Stimulated activated CD4-positive, alpha-beta T cell treated with anti-CD3 and anti-CD28 coated beads, Interleukin-2, amount 100 ng/mL, for 48 hours (primary cell): ENCODE measurements at places on chromosomes 7 and 10.

- no peak for DNase-seq
Observed at GRCh38 chr7:46968003-46968402, 613.9 kb downstream of the TNS3 start.

GRCh38 chr10:69577268-69578232 is 4.3 kb upstream of the NEUROG3 start:
- DNase-seq = no peak

GRCh38 chr10:56012101-56012500 is 349.0 kb downstream of the ZWINT start:
- DNase-seq = no peak

DNA sequence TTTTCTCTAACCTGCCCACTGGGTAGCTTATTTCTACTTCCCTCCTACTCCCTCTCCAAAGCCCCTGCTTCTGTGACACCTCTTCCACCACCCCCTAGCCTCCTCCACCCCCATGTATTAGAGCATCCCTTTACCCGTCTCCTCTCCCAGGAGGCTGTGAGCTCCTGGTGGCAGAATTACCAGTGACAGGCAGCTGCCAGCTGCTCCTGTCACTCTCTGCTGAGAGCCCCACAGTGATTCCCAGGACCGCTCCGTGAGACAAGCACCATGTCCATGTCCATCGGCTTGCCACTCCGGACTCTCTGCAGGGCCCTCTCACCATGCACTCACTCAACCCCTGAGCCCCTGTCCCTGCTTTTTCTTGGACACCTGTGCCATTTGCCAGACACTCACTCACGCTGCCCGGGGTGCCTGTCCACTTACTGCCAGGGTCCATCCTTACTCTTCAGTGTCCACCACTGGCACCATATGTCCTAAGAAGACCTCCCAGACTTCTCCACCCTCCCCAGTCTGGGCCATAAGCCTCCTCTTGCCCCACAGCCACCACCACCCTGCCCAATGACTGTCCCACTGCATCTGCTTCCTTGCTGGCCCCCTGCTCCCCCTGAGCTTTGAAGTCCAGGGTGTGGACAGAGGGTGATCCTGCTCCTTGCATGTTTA is 9.8 kb downstream of the WDFY4 start:
- no peak for DNase-seq

GRCh38 chr7:97020996-97021746 is 3.5 kb downstream of the DLX5 start:
- DNase-seq = no peak

GRCh38 chr7:85595750-85596178 is 408.9 kb upstream of the SEMA3D start:
- no peak for DNase-seq

DNA sequence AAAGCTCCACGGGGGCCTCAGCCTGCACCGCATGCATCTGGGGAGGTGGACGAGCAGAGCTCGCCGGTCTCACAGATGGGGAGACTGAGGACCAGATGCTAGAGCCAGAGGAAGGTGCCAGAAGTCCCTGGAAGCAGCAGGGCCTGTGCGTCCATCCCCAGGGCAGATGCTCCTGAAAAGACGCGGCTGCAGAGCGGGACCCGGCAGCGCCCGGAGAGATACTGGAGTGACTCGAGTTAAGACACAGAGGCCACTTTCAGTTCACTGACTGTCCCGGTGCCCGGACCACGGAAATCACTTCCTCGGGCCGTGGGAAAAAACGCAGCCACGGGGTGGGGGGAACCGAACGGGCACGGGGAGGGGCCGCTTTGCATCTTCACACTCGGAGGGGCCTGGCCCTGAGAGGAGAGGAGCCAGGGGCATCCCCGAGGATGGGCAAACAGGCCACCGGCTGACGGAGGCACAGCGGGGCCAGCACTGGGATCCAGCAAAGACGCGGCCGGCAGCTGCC is 85.4 kb downstream of the FOXL3 start:
- no peak for DNase-seq

- no peak for DNase-seq
Observed at GRCh38 chr7:66694286-66694685, 46.2 kb upstream of the RABGEF1 start.

- no peak for DNase-seq
Observed at GRCh38 chr10:120818301-120818700, 32.9 kb upstream of the WDR11 start.

DNA sequence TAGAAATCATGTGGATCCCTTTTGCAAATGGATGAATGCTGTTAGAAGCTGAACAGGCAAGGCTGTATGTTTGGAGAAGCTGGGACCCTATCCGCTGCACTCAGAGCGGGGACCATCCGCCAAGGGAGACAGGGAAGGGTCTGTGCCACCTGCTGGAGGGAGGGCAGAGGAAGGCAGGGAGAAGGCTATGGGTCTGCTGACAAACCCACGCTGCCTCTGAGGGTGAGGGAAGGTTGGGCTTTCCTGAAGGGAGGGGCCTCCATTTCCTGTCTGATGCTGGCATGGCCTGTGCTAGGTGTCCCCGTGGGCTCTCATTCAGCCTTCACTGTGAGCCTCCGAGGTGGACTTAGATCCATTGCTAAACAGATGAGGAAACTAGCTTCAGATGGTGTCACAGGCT is 5.3 kb upstream of the CRHR2 start:
- DNase-seq = no peak

GRCh38 chr7:88500131-88500530 is 193.4 kb upstream of the STEAP4 start:
- DNase-seq = no peak

GRCh38 chr7:98816241-98816640 is 53.6 kb downstream of the TMEM130 start:
- no peak for DNase-seq

- no peak for DNase-seq
Observed at GRCh38 chr7:49398746-49399145, 374.7 kb upstream of the VWC2 start.

DNA sequence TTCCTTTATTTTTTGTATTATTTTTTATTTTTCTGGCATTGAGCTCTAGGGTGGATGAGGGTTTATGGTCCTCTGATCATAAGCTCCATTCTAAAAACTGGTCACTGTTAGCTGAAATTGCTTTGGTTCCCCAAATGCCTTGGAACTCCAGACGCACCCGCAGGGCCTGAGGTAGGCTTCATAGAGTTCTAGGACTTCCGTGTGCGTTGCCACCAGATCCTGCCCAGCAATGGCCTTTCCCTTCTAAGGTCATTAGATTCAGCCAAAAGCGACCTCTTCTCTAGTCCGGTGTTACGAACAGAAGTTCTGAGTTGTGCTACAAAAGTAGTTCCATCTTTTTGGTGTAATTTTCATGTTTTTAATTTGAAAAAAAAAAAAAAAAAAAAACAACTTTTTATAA is 64.4 kb downstream of the KLHDC10 start:
- no peak for DNase-seq

GRCh38 chr10:23069019-23069815 is 26.2 kb upstream of the MSRB2 start:
- DNase-seq = no peak

DNA sequence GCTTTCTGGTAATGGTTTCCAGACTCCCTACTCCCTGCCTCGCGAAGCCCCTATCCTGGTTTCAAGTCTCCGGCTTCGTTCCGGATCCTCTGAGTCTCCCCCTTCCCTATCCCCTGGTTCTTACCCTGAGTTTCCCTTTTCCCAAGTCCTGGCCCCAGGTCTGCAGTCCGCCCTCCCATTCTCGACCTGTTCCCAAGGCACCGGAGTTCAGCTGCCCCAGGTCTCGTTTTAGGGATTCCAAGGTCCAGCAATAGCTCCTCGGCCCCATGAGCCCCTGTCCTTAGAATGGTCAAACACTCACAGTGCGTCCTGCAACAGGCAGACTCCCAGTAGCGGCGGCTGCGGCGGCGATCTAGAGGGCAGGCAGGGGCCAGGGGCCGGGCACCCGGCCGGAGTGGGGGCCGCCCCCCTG is 274 bp downstream of the PITX3 start:
- no peak for DNase-seq

DNA sequence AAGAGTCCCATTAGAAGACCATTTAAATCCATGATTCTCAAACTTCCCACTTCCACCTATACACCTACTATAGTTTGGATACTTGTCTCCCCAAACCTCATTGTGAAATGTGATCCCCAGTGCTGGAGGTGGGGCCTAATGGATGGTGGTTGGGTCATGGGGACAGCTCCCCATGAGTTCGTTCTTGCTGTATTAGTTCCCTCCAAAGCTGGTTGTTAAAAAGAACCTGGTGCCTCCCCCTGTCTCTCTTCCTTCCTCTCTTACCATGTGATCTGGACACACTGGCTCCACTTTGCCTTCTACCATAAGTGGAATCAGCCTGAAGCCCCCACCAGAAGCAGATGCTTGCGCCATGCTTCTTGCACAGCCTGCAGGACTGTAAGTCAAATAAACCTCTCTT is 53.9 kb downstream of the WIPF3 start:
- DNase-seq = no peak

DNA sequence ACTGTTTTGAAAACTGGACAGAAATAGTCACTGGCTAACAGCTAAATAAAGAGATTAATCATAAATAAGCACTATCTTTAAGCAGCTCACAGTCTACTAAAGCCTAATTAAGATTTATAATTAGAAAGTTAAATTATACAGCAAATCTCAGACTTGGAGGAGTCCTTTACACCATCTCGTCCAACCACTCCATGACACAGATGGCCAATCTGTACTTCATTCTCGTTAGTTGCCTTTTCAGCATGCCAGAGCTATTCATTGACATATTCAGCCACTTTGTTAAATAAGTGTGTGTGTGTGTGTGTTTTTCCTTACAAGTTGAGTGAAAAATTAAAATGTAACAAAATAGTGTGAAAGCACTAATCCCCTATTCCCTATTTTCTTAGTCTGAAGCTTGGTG is 1066.7 kb downstream of the CNTNAP2 start:
- no peak for DNase-seq

GRCh38 chr7:10802526-10802925 is 171.1 kb upstream of the PHF14 start:
- no peak for DNase-seq

- DNase-seq = no peak
Observed at GRCh38 chr10:122296363-122297120, 25.4 kb downstream of the BTBD16 start.

GRCh38 chr7:37225285-37225969 is 223.2 kb downstream of the ELMO1 start:
- DNase-seq = no peak

DNA sequence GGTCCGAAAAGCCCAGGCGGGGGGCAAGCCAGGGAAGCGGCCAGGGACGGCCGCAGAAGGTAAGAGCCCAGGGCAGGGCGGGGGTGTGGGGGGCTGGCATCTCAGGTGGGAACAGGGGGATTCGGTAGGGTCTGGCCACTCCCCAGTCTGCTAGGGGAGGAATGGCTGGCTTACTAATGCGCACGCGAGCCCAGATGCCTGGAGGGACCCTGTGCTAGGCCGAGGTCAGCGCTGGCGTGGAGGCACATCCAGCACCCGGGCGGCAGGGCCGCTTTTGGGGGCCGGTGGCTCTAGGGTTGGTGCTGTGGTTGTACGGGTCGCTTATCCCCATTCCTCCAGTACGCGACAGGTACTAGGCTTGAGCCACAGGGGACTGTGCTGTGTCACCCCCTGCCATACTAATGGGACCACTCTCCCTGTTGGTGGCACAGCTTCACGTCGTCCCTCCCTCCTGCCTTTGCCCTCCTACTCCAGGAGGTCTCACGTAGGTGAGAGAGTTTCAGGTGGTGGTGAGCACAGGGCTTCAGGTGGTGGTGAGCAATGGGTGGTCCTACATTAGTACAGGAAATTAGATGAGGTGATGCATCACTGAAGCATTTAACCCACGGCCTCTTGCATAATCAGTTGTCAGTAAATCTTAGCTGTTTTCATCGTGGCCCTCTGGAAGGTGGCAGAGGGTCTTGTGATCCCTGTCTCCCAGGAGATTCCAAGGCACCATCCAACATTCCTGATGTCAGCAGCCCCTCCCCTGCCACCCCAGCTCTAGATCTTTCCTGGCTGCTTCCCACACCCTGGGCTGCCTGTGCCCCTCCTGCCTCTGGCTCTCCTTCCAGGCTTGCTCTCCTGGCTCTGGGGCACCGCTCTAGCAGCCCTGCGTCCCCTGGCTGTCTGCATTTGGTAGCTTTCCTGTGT is 971 bp downstream of the AEBP1 start:
- DNase-seq = no peak

DNA sequence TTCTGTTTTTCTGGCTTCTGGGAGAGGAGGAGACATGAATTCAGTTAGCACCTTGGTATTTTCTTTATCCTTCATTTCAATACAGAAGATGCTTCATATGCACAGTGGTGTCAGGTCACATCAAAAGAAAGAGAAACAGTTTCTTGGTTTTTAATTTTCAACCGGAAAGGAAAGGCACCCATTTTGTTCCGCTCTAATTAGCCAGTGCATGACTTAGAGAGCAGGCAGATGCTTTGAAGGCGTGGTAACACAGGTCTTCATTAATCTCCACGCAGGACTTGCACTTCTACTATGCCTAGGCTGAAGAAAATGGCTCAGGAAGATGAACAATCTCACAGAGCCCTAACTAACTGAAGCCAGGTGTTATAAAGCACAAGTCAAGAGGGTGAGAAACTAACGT is 70.4 kb upstream of the ATRNL1 start:
- DNase-seq = no peak

- DNase-seq = peak; percentile 10
Observed at GRCh38 chr10:6200734-6201515, 1.8 kb upstream of the PFKFB3 start.

DNA sequence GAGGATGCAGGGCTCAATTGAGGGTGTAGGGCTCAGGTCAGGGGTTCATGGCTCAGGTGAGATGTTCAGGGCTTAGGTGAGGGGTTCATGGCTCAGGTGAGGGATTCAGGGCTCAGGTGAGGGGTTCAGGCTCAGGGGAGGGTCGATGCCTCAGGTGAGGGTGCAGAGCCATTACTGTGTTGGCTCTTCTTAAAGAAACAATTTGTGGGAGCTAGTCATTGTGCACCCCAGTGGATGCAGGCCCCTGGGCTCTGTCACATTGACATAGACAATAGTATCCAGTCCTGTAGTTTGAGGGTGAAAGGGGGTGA is 86.7 kb downstream of the ADCY1 start:
- DNase-seq = no peak

DNA sequence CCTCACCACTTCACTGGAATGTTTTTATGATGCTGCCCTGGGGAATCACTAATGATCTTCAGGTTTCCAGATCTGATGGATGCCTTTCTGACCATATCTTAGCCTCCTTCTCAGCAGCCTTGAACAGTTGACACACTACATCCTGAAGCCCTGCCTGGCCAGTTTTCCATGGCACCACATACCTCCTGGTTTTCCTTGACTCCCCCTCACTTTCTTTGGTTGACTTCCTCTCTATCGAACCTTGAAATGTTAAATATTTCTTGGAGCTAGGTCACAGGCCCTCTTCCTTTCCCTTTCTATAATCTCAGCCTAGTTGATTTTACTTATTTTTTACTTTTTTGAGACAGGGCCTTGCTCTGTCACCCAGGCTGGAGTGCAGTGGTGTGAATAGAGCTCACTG is 108.8 kb upstream of the CDK1 start:
- no peak for DNase-seq

- DNase-seq = no peak
Observed at GRCh38 chr7:133535308-133535707, 282.4 kb downstream of the EXOC4 start.

- DNase-seq = no peak
Observed at GRCh38 chr10:109773288-109774120, 149.8 kb downstream of the XPNPEP1 start.

- DNase-seq = peak; percentile 65
Observed at GRCh38 chr7:116210345-116211005, at the start of gene TES. Gene TES, plus strand, starts transcription at chr7:116210539. Its CDS starts 169 bp downstream, at chr7:116210708.
